Regular cardiac myocyte (primary cell): ENCODE measurements at places on chromosomes 4 and X. TPM values are rescaled to one million over a fixed set of nuclear protein-coding genes. Genes with fewer than 3 reads are reported as not detected.

Gene IGSF1
- under 0.01 TPM in 1 of 2 replicates, not detected in the other for total RNA-seq

Gene WAS
- 0.28 TPM in 1 of 2 replicates, not detected in the other for total RNA-seq

Gene PABPC5
- 2.5 and 4.8 TPM in 2 replicates for total RNA-seq

Gene HTR2C
- total RNA-seq: not detected in 2 replicates

Gene TSPYL2
- 13.0 and 15.5 TPM in 2 replicates for total RNA-seq

Gene PDLIM3
- total RNA-seq: 54.6 and 322 TPM in 2 replicates

Gene F11
- total RNA-seq: not detected in 2 replicates

Gene PCSK1N
- 0.19 and 0.85 TPM in 2 replicates for total RNA-seq

Gene TMEM271
- not detected in 2 replicates for total RNA-seq

Gene TRO
- 10.2 and 20.9 TPM in 2 replicates for total RNA-seq

Gene TEC
- 0.19 and 1.1 TPM in 2 replicates for total RNA-seq

Gene ACE2
- total RNA-seq: under 0.01 and 1.1 TPM in 2 replicates

Gene SLC25A14
- 12.4 and 13.8 TPM in 2 replicates for total RNA-seq

Gene STK32B
- total RNA-seq: 2.1 and 2.8 TPM in 2 replicates

Gene SPACA5
- total RNA-seq: not detected in 2 replicates

Gene ELOVL6
- total RNA-seq: 6.2 and 19.4 TPM in 2 replicates

Gene LRCH2
- 5.0 and 7.0 TPM in 2 replicates for total RNA-seq

Gene CENPVL1
- total RNA-seq: not detected in 2 replicates

Gene PLP2
- total RNA-seq: 3.7 and 15.1 TPM in 2 replicates

Gene GLRA2
- not detected in 2 replicates for total RNA-seq

Gene RPL34
- 773 and 784 TPM in 2 replicates for total RNA-seq

Gene STAP1
- total RNA-seq: not detected in 2 replicates

Gene VCX3A
- not detected in 2 replicates for total RNA-seq

Gene TREX2
- 2.8 and 4.4 TPM in 2 replicates for total RNA-seq

Gene CXCL1
- 80.9 and 193 TPM in 2 replicates for total RNA-seq

Gene ARHGAP24
- total RNA-seq: 42.6 and 47.4 TPM in 2 replicates

Gene SERPINA7
- total RNA-seq: not detected in 2 replicates

Gene CCDC110
- total RNA-seq: 2.3 and 20.3 TPM in 2 replicates

Gene XIAP
- total RNA-seq: 38.5 and 44.3 TPM in 2 replicates

Gene RAI2
- total RNA-seq: 0.38 and 0.56 TPM in 2 replicates

Gene PAGE1
- not detected in 2 replicates for total RNA-seq

Gene HS3ST1
- total RNA-seq: 0.56 and 1.5 TPM in 2 replicates

Gene SOWAHB
- total RNA-seq: not detected in 2 replicates

Gene ADGRA3
- total RNA-seq: 19.7 and 20.5 TPM in 2 replicates

Gene RAB28
- total RNA-seq: 15.5 and 18.9 TPM in 2 replicates

Gene BCORL1
- 1.3 and 1.4 TPM in 2 replicates for total RNA-seq

Gene SOWAHD
- total RNA-seq: 0.28 TPM in 1 of 2 replicates, not detected in the other

Gene DDIT4L
- total RNA-seq: 4.6 and 6.2 TPM in 2 replicates

Gene GAGE12E
- total RNA-seq: not detected in 2 replicates
